GOT3 (cell line): ENCODE measurements at places on chromosomes 16 and 17.

DNA sequence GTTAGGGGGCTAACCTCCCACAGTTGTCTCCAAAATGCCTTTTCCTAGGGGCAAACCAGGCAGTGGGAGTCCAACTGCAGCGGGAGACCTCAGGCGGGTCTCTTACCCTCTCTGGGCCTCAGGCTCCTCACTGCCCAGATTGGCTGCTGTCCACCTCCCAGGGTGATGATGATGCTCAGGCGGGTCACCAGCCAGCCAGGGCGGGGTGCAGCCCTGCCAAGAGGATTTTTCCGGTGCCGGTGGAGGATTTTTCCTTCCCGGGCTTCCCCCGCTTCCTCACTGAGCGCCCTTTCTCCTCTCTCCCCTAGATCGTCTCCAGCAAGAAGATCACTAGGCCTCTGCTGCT is 22.8 kb downstream of the CPNE2 start:
- DNase-seq: no peak

GRCh38 chr17:79914813-79915740 is 75.8 kb upstream of the CBX4 start:
- DNase-seq: no peak

- DNase-seq: no peak
Measured at GRCh38 chr17:18002171-18002570, 29.5 kb downstream of the DRC3 start.

- no peak for DNase-seq
Measured at GRCh38 chr16:19909750-19910322, 25.2 kb upstream of the GPRC5B start.

DNA sequence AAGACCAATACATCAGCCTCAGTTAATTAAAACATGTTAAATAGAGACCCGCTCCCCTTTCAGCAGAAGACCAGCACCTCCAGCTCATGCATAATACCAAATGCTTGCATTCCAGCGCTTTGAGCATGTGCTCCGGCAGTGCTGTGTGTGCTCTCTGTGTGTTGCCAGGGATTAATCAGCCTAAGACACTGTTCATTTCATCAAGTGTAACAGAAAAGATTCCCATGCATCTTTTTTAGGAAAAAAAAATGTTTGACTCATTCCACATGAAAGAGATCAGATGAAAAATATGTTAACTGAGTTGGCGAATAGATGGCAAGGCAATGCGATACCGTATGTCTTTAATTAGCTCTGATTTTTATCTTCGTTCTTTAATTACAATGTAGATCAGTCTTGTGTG is 187.6 kb downstream of the RPTOR start:
- no peak for DNase-seq
